Islet precursor cell (in vitro differentiated cells): ENCODE measurements at places on chromosomes 7 and 10.
A peak's percentile ranks its signal among the peaks of the same experiment; 100 is the strongest.

DNA sequence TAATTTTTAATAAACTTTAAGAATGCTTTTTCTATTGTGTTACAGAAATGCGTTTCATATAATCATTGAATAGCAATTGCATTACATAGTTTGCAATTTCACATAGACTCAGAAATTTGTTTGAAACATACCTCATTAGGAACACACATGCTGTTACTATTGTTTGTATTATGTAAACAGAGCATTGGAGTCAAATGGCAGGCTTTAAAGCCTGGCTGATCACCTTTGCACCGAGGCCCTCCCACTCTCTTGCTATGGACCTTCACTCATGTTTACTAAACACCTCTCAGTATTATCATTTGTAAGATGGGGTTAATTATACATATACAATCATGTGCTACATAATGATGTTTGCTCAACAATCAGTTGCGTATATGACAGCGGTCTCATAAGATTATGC is 203.6 kb upstream of the NPSR1 start:
- DNase-seq: no peak

- no peak for DNase-seq
Observed at GRCh38 chr10:10925667-10926066, 92.0 kb upstream of the CELF2 start.

DNA sequence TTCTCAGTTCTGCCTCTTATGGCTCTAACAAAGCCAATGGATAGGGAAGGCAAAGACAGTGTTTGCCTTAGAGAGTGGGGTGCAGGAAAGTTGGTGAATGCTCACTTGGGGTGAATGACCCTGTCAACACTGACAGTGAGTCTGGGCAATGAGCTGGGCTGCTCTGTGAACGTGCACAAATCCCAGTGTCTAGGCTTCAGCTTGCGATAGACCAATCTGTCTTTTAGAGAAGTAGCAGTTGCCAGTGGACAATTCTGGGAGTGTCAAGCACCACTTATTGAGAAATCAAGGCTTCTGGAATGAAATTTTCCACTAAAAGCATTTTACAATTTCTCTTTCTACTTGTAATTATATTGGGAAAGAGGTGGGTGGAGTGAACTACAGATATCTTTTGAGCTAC is 141.4 kb downstream of the HERPUD2 start:
- peak; percentile 25 for DNase-seq

- no peak for DNase-seq
Observed at GRCh38 chr10:71284544-71285179, 34.4 kb upstream of the SLC29A3 start.

- no peak for DNase-seq
Observed at GRCh38 chr7:122543891-122544290, 155.0 kb downstream of the RNF133 start.

DNA sequence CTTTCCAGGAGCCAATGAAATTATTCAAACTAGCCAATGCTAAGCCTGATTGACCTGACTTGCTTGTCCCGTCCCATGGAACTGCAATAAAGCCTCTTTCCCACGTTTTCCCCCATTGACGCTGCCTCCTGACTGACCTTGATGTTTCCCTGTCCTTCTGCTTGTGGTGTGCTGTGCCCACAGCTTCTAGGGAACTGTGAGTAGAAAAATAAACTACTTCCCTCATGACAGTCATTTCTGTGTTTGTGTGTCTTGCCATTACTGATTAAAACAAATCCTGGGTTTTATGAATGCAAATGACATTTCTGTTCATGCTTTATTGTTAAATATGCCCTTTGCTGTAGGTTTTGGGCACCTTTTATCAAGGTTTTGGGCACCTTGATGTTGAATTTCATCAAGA is 91.3 kb upstream of the ABI1 start:
- DNase-seq: no peak
